IPS-NIHi11 (cell line): ENCODE measurements at places on chromosomes 13 and 19.

- peak; percentile 55 for DNase-seq
Measured at GRCh38 chr19:6551607-6552450, 21.0 kb downstream of the TNFSF9 start.

- DNase-seq, result no peak
Measured at GRCh38 chr19:6531163-6531955, 533 bp downstream of the TNFSF9 start.

- DNase-seq, result no peak
Measured at GRCh38 chr19:41398598-41398997, 980 bp downstream of the BCKDHA start.

DNA sequence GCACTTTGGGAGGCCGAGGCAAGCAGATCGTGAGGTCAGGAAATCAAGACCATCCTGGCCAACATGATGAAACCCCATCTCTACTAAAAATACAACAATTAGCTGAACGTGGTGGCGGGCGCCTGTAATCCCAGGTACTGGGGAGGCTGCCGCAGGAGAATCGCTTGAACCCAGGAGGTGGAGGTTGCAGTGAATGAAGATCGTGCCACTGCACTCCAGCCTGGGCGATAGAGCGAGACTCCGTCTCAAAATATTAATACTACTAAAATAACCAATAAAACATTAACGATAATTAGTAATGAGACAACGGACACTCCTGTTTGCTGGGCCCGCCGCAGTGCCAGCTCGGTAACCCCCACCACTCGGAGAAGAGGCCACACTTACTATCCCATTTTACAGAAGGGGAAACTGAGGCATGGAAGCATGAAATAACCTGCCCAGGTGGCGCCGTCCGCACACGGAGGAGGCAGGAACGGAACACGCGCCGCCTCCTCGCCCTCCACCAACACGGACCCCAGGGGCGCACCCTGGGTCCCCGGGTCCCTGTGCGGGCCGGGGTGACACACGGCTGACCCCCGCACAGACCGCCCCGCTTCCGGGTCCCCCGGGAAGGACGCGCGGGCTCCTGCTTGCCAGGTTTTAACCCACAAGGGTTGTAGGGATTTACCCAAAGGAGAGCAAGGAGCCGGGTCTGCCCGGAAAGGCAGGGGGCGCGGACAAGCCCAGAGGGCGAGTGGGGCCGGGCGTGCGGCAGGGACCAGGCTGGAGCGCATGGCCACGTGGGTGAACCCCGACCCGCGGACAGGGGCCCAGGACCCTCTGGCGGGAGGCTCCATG is 1.6 kb downstream of the R3HDM4 start:
- peak; percentile 40 for DNase-seq

DNA sequence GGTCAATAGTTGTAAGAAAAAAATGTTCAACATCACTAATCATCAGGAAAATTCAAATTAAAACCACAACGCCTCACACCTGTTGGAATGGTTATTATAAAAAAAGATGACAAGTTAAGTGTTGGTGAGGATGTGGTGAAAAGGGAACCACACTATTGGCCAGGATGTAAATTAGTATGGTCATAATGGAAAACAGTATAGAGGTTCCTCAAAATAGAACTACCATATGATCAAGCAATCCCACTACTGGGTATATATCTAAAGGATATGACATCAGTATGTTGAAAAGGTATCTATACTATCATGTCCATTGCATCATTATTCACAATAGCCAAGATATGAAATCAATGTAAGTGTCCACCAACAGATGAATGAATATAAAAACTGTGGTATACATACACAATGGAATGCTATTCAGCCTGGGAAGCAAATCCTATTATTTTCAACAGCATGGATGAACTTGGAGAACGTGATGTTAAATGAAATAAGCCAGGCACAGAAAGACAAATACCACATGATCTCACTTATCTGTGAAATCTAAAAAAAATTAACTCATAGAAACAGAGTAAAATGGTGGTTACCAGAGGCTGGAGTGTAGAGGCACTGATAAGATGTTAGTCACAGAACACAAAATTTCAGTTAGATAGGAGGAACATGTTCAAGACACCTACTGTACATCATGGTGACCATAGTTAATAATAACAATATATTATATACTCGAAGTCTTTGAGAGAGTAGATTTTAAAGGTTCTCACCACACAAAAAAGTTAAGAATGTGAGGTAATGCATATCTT is 56.6 kb downstream of the TBC1D4 start:
- no peak for DNase-seq

GRCh38 chr13:51828730-51829567 is 16.0 kb downstream of the TMEM272 start:
- DNase-seq, result no peak
